ENCODE measurements at places on chromosomes 11 and 22.

DNA sequence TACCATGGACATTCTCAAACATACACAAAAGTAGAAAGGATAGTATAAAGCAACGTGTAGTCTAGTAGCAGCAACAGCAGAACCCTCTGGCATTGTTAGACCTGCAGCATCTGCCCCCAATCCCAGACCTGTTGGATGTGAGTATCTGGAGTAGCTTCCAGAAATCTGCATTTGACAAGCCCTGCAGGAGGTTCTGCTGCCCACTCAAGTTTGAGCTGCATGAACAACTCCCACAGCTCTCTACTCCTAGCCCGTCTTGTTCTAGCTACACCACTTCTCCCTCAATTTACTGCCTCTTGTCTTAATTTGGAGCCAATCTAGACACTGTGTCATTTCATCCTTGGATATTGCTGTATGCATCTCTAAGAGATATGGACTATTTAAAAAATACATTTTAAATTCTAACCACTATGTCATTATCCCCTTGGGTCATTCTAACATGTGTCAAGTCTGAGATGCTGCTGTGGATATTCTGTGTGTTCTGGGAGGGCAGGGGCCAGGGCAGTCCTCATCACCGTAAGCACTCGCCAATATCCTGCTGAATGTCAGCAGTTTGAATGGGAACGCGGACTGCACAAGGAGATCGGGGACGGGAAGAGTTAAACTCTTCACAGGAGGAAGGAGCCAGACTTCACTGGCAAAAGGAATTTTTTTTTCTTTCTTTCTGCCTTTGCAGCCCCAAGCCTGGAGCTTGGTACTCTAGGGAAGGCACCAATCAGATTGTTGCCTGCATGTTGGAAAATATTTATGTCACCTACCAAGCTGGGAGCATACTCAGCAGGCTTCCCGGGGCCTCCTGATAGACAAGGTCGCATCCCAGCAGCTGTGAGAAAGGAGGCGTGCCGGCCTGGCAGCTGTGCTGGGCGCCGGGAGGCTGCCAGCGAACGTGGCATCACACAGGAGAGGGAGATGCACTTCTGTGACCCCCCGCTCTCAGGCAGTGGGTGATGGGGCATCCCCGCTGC lies 429.0 kb downstream of the MIAT start:
- DNase-seq: no peak

DNA sequence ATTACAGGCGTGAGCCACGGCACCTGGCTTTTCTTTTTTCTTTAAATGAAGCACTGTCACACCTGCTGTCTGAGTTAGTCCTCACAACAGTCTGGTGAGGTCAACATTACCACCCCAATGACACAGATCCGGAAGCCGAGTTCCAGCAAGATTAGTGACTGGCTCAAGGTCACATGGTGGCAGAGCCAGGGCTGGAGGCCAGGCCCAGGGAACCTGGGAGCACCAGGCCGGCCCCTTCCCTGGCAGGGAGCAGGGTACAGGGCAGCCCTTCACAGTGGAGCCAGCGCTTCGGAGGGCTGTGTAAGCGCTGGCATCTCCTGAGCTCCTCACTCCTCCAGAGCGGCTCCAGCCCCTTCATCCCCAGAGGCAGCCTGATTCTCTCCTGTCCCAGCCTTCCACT lies 118.7 kb downstream of the ST3GAL4 start:
- no peak for DNase-seq

DNA sequence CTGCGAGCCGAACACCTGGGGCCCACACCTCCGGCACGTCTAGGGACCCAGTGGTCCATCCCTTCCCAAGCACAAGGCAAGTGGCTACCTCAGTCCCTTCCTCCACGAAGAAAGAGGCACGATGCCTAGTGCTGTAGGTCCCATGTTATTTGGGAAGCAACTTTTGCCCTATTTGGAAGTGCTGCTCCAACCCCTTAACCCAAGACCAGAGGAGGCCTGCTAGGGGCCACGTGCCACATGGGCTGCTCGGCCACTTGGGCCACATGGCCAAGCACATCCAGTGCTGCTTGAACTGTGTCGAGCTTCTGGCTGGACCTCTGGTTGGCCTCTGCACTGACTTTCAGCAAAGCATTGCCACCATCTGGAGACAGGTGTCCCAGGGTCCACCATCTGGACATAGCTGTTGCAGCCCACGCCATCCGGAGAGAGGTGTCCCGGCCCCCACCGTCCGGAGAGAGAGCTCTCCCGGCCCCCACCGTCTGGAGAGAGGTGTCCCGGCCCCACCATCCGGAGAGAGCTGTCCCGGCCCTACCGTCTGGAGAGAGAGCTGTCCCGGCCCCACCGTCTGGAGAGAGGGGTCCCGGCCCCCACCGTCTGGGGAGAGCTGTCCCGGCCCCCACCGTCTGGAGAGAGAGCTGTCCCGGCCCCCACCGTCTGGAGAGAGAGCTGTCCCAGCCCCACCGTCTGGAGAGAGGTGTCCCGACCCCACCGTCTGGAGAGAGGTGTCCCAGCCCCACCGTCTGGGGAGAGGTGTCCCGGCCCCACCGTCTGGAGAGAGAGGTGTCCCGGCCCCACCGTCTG lies 6.5 kb upstream of the B4GALNT4 start:
- no peak for DNase-seq

DNA sequence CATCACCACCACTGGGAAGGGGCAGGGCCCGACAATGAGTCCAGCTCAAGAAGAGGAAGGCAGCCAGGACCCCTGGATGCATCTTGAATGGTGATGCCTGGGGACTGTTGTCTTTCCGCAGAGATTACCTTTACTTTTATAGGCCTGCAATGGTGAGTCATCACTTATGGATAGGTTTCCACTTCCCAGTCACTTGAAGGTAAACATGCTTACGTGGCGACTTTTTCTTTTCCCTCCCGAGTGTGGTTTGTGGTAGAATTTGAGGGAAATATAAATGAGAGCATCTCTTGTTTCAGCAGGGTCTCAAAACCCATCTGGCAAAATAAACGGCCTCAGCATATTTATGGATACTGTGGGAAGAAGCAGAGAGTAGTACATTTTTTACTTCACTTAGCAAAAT lies at the start of gene MMP13:
TSS of gene MMP13 (minus strand) at position 109 of the 400 bp plus-strand sequence. CDS start at position 82, 27 bp downstream.
- no peak for DNase-seq

DNA sequence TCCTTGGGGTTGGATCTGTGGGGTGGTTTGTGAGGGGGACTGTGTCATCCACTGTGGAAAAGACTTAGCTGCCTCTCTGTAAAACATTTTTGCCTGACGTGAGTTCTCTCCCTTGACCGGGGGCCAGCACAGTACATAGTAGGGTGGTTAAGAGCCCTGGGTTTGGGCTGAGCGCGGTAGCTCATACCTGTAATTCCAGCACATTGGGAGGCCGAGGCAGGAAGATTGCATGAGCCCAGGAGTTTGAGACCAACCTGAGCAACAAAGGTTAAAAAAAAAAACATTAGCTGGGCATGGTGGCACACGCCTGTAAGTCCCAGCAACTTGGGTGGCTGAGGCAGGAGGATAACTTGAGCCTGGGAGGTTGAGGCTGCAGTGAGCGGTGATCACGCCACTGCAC lies 74.7 kb upstream of the WNT7B start:
- DNase-seq: no peak

DNA sequence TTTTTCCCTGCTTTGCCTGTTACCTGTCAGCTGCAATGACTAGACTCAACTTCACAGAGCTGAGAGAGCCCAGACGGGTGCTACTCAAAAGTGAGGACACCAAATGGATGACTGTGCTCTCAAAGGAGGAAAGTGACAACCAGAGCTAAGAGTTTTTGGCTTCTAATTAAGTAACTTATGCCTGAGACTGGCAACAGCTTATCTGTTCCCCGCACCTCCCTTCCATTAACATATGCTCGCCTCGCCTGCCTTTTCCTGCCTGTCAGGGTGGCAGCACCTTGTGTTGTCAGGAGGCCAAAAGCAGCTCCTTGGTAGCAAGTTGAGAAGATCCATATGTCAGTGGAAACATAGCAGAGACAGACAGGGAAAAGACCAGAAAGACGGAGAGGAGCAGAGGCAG lies 573.9 kb upstream of the KIRREL3 start:
- no peak for DNase-seq

DNA sequence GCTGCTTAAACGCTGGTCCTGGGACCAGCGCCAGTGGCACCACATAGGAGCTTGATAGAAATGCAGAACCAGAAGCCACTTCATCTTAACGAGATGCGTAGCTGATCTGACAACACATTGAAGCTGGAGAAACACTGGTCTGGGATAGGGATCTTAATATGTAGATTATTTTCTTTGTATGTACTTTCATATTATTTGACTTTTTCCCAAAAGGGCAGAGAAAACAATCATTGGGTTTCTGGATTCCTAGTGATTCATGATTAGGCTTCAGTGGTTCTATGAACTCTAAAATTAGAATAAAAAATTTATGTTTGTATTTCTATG lies 12.3 kb downstream of the MPEG1 start:
- no peak for DNase-seq

DNA sequence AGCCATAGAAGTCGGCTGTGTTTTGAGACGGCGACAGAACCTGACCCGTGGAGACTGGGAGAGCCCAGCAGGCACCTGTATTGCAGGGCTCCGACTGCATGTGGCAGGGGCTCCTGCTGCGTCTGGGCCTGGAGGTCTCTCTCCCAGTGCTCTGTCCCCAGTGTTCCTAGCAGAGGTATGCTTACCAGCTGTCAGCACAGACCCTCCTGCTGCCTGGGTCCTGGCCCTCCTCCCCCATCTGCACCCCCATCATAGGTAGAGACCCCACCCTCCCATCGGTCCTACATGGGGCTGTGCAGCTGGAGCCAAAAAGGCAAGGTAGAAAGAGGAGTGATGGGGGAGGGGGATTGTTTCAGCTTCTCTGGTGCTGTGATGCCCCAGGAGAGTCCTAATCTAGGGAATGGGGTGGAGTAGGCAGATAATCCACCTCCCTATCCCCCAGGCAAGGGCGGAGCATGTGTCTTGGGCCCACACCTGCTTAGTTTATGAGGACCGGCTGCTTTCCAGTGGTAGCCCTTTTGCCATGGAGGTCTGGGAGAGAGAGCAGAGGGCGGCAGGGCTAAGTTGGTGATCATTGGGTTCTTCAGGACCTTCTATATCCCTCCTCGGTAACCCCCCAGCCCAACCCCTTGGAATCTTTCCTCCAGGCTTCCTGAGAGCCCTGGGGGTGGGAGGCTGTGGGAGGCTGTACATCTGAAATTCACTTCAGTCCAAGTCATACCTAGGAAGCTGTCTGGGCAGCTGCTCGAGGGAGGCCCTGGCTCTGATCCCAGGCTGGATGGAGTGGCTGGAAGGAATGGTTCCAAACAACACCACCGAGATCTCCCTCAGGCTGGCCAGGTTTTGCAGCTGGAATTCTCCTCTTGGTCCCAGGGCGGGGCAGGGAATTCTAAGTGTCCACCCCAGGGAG lies 5.3 kb downstream of the SLC7A4 start:
- DNase-seq: no peak

DNA sequence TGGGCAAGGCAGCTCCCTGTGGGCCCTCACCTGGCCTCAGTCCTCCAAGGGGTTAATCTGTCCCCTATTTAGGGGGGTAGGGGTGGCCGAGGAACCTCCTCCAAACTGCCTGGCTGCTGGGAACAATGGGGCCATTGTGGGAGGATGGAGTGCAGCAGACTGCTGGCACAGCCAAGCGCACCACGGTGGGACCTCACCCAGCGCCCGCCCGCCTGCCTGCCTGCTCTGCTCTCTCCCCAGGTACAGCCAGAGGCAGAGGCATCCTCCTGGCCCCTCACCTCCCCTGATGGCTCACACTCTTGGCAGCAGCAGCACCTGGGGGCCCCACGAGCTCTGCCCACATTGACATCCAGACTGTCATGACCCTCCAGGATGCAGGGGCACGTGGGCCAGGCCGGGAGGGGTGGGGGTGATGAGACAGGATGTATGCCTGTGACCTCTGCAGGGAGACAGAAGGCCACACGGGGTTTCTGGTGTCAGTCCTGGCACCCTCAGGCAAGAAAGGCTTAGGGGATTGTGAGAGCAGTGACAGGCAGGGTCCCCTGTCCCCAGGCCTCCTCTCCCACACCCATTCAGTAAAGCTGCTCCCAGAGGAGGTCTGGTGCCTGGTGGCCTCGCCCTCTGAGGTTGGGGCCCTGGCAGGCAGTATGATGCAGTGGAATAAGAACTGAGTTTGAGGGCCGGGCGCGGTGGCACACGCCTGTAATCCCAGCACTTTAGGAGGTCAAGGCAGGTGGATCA lies 11.4 kb downstream of the BCL9L start:
- DNase-seq: no peak

GRCh38 chr22:36237462-36238372 lies 1.6 kb downstream of the APOL2 start:
- DNase-seq: no peak

DNA sequence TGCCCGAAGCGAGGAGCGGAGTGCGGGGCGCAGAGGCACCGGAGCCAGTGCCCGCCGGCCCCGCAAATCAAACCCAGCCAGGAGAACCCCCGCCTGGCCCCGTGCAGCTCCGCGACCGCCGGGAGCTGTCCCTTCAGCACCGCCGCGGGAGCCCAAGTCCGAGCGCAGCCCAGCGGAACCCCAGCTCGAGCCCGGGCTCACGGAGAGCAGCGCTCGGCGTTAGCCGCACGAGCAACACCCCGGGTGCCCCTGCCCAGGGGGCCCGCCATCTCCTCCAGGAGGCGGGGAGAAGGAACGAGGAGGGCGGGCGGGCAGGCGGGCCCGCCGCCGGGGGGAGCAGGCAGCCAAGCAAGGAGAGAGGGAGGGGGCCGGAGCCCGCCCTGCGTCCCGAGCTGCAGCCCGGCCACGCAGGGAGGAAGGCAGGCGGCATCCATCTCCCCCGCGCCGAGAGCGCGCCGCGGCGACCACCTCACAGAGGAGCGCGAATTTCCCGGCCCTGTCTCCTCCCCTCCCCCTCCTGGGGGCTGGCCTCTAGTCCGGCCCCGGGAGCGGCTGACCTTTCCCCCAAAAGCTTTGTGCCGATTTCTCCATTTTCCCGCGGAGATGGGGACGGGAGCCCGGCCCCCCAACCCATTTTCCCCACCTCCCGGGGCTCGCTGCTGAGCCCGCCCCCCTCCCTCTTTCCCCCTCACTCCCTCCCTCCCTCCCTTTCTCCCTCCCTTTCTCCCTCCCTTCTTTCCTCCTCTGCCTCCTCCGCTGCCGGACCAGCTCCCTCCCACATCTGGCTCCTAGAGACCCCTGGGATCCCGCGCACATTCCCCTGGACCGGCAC lies 621 bp downstream of the KCNC1 start:
- DNase-seq: no peak

DNA sequence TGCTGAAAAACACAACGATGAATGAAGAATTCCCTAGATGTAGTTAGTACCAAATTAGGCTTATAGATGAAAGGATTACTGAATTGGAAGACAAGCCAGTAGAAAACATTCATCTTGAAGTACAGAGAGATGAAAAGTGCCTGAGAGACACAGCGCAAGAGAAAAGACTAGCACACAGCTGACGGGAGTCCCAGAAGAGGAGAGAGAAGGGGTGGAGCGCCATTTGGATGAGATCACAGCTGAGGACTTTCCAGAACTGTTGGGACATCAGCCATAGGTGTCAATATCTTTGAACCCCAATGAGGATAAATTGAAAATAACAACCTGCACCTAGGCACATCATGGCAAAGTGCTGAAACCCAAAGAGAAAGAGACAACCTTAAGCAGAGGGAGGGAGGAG lies 25.2 kb downstream of the ALG12 start:
- DNase-seq: no peak

DNA sequence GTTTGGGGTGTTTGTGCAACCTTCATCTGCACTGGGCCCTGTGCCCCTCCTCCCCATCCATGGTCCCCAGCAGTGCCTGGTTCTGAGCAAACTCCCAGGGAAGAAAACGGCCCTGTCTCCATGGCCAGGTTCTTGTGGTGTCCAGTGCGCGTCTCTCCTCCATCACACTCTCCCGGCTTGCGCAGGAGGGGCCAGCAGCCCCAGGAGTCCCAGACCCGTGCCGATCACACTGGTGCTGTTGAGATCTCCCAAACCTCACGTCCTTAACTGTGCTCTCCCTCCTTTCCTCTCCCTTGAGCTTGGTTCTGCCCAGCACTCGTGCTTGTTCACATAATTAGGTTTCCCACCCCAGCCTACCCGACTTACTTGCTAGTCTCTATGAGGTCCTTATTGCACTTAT lies 10.9 kb upstream of the GRK2 start:
- no peak for DNase-seq
